Mesenteric fat pad (tissue), 1 donor: ENCODE measurements at places on chromosomes 4 and X. TPM values are rescaled to one million over a fixed set of nuclear protein-coding genes. Genes with fewer than 3 reads are reported as not detected.

PDCL2 gene
- not detected for total RNA-seq

GRCh38 chr4:76718831-76719230, 179.1 kb downstream of the SOWAHB start:
- DNase-seq = no peak

C1QTNF7 gene
- total RNA-seq = 1.8 TPM

GRCh38 chr4:186307916-186308315, 41.9 kb downstream of the F11 start:
- no peak for DNase-seq

DNA sequence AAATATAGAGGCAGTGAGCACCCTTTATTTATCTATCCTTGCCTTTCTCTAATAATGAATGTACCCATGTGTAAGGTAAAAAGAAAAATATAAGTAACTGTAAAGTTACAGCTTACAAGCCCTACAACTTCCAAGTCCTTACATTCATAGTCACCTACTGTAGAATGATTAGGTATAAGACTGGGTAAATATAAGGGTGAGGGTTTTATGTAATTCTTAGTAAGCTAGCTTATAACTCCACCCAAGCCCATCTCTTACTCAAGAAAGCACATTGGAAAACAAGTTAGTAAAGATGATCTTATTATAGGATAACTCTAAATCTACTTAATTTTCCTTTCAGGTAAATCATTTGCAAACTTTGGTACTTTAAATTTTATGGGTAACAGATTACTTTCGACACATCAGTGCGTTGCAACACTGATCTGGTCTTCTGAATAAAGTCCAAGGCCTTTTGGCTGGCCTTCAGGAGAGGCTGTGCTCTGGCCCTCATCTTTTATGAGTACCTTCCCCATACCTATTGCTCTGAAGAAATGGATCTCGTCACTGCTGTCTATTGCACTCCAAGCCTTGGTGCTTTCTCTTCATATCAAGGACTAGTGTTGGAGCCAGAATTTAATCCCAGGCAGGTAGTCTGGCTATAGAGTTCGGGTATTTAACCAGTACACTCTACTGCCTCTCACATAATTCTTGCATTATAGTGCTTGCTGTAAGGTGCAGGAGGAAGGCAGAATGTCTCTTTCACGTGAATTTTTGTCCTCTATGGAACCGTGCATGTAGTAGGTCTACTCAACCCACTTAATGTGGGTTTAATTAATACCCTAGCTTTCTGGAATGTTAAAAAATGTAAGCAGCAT, 443.6 kb upstream of the AR start:
- DNase-seq = no peak

NAP1L2 gene
- 0.55 TPM for total RNA-seq
